ENCODE measurements at places on chromosomes 3 and 15.

DNA sequence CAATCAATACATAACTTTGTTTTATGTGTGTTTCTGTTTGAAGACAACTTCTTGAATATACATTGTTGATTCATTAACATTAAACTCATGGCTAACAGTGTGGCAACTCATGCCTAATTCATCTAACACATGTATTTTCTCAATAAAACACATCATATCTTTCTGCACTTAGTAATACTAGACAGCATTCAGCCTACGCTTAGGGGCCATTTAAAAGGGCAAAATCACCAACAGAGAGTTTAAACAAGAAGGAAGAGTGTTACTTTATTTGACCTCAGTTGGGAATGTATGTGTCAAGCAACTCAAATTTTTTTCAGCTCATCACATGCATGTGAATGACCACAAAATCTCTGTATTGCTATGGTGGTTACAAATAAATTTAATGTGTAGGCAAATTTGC, 128.8 kb upstream of the AADACL2 start:
- no peak for DNase-seq

DNA sequence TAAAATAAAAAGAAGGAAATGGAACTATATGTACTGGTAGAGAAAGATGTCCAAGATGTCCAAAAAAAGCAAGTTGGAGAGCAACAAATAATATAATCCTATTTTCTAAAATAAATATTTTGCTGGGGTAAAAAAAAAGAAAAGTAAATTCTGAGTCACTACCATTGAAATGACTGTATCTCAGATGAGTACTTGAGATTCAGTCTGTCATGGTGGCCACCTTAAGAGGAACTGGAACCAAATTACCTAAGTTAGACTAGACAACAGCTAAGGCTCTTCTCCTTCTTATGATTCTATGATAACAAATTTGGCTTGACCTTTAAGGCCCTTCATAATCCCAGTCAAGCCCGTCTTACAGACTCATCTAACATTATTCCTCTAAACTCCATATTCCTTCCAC, 270.6 kb upstream of the HES1 start:
- no peak for DNase-seq

DNA sequence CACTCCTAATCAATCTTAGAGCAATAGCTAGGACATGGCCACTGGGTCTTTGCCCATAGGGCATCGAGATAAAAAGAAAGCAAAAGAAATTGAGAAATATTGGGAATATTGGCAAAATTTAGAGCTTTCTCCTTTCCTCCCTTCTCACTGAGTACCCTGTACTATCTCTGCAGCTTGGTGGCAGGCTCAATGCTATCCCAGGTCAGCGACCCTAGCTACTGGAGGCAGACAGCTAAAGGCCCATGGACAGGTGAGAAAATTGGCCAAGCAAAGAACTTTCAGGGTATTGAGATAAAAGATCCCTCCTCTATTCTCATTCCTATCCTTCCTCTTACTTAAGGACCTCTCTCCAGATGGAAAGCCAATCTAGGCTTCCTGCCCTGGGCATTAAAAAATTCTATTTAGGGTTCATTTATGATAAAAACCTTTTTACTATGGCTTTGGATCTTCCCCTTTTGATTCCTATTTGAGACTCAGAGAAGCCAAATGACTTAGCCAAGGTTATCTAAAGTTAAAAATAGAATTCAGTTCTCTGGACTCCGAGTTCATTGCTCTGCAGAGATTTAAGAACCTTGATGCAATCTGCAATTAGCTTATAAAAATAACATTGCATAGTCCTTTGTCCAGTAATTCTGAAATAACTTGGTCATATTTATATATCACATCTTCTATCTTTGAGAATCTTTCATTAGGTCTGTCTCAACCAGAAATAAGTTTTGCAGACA, 75.4 kb downstream of the THRB start:
- DNase-seq: no peak

DNA sequence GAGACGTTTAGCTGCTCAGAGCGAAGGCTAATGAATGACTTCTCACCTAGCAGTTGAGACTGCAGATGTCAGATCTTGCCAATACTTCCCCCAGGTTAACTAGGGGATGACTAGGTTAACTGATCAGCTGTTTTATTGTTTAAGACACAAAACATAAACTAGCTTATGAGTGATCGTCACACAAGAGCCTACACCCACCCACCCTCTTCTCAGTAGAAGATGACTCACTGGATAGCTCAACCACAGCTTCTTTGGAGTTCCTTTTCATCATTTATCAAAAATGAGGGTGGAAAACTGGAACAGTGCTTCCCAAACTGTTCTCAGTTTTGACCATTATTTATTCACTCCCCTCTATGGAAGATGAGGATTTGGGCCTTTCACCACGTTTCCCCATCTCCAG, 25.2 kb downstream of the GASK1A start:
- DNase-seq: no peak

GRCh38 chr15:70180186-70180875, 82.6 kb upstream of the TLE3 start:
- DNase-seq: no peak

DNA sequence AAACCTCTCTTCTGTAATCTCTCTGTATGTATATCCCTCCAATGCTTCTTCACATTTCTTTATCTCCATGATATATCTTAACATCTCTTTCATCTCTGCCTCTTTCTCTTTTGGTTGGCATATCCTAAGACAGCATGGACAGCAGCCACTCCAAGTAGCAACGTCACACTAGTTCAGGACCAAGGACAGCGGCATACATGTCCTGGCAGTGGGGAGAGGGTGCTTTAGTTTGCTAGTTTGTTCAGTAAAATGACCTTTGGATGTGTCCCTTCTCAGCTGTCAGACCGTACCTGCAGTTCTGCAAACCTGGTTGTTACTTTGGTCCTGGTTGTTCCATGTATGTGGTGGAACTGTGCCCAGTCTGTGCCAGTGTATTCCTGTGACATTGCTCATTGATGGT, 225.6 kb upstream of the ROPN1 start:
- no peak for DNase-seq

DNA sequence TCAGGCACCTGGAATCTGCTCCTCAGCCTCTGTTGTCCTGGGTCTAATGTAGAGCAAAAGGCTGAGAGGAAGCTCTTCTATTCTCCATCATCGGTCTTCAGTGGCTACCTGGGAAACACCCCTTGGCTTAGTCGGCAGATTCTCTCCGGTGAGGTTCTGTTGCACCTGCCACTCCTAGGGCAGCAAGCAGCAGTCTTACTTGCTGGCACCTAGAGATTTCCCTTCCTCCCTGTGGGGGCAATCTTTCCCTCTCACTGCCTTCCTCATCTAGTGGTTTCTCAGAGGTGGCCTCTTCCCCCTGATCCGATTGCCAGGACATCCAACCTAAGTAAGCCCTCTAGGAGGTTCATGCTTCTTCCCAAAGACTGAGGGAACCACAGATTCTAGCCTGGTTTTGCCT, 60.8 kb downstream of the PLS1 start:
- DNase-seq: no peak

- DNase-seq: no peak
These were observed 237.6 kb downstream of the RAP2B start for GRCh38 chr3:153399636-153400035.

- DNase-seq: no peak
These were observed 55.5 kb upstream of the MRPS22 start for GRCh38 chr3:139288266-139288821.

- DNase-seq: no peak
These were observed 1.3 kb downstream of the DGKG start for GRCh38 chr3:186360779-186361178.

- no peak for DNase-seq
These were observed 197.5 kb upstream of the NR2E3 start for GRCh38 chr15:71612869-71613268.

Data from activated naive CD8-positive, alpha-beta T cell treated with anti-CD3 and anti-CD28 coated beads, Interleukin-2, amount 50 U/mL, for 16 hours (primary cell).